ENCODE measurements at places on chromosomes 2 and 18.

GRCh38 chr2:232292395-232293154, 86.0 kb upstream of the ALPP start:
- DNase-seq, result peak; percentile 70

DNA sequence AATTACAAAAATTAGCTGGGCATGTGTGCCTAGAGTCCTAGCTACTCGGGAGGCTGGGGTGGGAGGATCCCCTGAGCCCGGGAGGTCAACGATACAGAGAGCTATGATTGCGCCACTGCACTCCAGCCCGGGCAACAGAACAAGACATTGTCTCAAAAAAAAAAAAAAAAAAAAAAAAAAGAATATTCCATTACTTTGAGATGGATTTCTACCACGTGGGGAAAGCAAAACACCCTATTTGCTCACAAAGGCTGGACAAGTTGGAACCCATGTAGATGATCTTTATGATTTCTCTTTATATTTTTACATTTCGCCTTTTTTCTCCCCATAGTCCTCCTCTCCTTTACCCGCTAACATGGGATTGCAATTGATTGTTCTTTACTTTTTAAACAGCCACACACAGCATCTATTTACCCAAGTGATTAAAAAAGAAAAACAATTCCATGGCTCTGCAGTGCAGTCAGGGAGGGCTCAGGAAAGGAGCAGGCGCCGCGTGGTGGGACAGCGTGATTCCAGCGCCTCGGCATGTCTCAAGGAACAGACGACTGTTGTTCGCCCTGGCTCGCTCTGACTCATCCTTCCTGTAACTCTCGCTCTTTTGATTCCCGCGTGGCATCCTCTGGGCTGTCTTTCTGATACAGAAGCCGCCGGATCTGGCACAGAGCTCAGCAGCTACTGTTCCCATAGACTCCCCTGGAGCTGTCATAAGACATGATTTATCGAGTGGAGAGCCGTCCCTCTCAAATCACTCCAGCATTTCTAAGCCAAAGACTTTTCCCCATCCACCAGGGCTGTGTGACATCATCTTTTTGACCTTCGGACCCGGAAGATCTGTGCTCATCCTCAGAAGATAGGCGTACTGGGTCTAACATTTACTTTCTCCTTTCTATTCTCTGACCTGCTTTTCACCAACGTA, 230.4 kb upstream of the AGAP1 start:
- DNase-seq, result peak; percentile 93

GRCh38 chr2:133158442-133158841, 409.8 kb downstream of the NCKAP5 start:
- no peak for DNase-seq

GRCh38 chr18:23903971-23904370, 110.6 kb upstream of the TTC39C start:
- no peak for DNase-seq

DNA sequence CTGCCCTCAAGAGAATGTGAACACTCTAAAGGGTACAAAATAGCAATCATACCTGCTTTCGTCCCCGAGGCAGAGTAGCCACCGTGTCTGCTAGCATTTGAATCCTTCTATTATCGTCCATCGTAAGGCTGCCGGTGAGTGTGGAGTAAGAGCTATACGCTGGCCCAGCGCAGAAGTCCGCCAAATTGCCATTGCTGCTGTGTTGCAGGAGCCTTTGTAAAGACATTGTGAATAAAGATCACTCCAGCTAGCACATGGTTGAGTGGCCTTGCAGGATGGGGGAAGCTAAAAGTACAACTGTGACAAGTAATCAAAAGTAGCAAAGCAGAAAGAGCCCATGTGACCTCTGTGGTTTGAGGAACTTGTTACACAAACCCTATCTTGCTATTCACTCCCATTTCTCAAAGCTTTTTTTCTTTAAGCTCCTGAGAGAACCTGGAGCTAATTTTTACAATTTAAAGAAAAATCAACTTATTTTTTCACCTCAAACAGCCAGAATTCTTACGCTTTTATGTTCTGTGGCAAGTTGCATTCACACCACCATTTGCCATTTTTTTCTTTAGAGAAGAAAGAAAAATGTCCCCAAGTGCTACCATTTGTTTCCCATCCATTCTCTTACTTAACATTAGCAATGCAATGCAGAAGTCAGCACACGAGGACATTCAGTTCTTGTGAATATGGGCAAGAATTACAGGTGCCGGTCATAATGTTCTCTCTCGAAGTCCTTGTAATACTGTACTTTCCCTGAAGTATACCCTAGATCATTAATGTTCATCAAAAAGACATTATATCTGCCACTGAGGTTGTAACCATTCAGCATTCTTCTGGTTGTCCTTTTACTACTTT, at the start of gene CYTIP:
Gene CYTIP (minus strand): TSS at position 295 of the 846 bp plus-strand sequence. CDS start 69 bp downstream, at position 226.
- no peak for DNase-seq

DNA sequence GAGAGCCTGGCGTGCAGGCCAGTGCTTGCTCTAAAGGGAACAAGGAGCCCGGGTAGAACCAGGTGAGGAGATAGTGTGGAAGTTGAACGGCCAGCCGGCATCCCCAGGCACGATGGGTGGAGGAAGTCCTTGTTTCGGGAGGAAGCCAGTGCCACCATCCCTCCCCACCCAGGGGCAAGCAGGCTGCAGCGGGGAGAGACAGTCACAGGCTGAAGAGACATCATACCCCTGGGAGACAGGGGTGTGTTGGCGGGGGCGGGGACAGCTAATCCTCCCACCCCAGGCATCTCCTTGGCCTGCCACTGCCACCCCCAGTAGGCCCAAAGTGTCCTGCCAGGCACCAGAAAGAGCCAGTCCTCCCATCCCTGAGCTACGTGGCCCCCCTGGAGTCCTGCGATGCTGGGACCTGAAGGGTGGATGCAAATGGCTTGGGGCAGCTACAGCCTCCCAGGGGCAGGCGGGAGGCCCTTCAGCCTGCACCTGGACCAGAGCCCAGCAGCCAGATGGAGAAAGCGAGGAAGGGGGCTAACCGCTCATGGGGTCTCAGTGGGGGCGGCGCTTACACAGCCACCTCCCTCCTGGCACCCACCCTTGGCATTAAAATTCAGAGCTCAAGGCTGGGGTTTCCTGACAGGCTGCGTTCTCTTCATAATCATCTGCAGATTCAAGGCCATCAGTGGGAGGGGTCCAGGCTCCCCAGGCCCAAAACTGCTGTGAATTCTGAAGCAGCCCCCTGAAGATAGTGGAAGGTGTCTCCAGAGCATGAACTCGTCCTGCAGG, 14.8 kb upstream of the GPR55 start:
- DNase-seq, result no peak

DNA sequence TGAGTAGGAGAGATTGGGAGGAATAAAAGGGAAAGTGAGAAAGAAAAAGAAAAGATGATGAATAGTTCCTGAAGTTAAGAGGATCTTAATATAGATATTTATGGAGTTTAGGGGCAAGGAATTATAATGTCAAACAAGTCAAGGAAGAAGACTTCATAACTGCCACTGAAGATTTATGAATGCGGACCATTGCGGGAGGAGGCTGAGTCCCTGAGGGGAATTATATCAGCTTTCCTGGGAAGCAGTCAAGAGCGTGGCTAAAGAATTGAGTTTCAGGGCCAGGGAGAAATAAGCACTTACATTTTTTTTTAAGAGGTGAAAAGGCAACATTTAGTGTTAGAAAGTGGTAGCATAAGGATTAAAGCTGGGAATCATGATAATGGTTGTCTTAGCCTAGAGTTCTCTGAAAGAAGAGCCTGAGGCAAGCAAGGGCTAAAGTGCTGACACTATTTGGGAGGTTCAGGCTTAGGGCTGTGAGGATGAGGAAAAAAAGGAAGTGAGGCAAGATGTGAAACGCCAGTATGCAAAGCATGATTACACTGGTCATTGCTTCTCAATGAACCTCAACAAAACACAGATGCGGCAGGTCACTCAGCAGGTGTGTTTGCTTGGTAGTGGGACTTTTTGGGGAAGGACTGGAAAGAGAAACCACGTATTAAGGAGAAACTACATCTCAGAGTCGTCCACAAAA, 217.1 kb downstream of the SLC4A3 start:
- DNase-seq, result no peak

DNA sequence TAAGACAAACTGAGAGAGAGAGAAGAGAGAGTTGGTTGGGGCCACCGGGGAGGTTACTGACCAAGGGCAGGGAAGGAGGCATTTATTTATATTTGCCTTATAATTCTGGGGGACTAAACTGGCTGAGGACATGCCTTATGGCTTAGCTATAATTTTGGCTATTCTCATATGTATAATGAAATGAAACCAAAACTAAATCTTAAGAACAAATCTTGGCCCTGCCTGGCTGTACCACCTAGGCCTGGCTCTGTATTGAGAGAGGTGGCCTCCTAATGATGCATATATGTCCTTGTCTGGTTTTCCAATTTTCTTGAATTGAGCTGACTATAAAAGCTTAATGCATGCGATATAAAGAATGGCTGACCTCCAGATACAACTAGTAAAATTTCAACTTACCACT, 3.5 kb upstream of the PPP1CB start:
- DNase-seq, result no peak

DNA sequence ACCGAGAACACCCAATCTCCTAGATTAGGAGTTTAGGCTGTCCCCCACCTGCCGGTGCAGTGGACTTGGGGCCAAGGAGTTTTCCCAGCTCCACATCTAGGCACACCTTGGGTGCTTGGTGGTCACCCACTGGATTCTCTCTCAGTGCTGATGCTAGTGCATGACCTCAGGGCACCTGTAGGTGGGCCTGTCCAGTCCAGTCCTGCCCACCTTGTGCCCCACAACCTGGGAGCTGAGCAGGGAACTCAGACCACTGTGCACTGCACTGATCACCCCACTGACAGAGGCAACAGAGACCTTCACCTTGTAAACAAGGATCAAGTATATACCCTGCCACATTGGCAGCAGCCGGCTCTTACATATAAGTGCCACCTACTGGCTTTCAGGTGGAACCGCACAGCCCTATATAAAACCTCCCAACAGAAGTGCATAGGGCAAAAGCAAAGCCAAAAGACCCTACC, 12.7 kb upstream of the CDH19 start:
- DNase-seq, result no peak

DNA sequence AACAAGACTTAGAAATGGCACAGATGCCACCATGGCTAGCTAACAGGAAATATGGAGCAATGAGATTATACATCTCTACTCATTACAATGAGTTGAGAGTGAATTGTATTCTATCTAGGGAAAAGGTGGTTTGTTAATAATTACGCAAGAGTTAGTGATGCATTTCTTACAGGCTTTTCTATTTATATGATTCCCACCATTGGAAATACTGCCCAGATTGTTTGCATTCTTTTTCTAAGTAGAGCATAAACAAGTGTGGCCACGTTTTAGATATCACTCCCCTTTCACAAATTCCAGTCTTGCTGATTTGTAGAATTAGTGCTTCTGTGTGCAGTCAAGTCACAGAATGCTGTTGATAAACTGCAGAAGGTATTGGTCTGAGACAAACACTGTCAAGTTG, 56.6 kb downstream of the ZNF804A start:
- no peak for DNase-seq

DNA sequence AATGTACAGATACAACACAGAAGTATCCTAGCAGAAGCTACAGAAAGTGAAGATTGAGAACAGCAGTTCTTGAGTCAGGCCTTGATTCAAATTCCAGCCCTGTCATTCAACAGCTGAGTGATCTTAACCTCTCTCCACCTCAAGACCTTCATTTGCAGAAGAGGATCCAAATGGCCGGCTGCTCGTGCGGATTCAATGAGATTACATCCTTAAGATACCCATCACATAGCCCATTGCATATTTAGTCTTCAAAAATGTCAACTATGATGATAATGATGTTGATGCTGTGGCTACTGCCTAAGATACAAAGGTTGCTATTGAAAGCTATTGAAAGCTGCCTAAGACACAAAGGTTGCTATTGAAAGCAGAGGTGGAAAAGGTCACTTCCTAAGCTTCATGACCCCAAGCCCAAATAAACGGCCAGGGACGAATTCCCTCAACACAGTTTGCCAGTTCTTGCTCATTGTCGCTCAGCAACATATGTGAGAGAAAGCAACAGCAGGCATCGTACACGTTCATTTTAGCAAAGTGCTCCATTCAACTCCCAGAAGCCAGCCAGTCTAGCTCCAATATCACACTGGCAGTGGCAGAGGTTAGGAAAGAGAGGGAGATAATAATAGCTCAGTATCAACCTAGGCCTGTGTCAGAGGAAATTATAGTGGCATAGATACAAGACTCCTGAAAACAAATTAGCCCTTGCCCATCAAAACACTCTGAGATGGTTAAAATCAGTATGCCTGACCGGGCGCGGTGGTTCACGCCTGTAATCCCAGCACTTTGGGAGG, 36.1 kb downstream of the MRPL35 start:
- DNase-seq, result no peak

DNA sequence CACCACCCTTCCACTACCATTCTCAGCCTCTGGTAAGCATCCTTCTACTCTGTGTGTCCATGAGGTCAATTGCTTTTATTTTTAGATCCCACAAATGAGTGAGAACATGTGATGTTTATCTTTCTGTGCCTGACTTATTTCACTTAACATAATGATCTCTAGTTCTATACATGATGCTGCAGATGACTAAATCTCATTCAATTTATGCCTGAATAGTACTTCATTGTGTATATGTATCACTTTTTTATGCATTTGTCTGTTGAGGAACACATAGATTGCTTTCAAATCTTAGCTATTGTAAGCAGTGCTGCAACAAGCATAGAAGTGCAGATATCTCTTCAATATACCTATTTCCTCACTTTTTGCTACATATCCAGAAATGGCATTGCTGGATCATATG, 733.3 kb downstream of the SUCLG1 start:
- no peak for DNase-seq

DNA sequence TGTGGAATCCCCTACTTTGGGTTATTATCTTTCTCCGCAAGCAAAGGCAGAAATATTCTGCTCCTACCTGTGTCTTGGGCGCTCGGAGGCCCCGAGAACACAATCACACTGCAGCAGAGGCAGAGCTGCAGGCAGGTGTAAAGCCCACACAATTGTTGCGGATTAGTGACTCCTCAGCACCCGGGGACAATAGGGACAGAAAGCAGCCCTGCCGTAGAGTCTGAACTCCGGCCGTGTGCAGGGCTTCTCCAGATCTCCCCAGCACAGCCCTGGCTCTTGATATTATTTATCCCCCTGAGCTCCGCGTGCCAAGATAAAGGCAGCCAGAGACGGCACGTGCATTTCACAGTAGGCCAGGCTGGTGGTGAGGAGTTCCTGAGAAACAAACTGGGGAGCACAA, 229.2 kb downstream of the EN1 start:
- no peak for DNase-seq

- DNase-seq, result no peak
These were observed 28.7 kb downstream of the KIF1A start for GRCh38 chr2:240791221-240791800.

DNA sequence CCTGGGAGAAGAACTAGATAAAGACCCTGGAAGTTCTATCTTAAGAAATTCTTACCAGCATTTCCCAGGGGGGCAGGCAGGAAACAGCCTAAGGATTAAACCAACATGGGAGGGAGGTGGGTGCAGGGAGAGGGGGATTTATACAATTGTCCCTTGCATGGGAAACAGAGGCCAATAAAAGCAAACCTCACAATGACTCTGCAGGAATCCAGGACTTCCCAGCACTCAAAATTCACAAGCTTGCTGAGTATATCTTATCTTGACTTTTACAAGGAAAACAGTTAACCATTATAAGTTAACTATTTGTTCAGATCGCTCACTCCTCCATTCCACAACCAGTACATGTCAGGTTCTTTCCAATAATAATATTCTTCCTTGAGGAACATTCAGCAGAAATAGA, 241.3 kb downstream of the MREG start:
- no peak for DNase-seq

All from AG08395 (cell line).